CD4-positive, alpha-beta T cell (primary cell): ENCODE measurements at places on chromosomes 5 and 9.

DNA sequence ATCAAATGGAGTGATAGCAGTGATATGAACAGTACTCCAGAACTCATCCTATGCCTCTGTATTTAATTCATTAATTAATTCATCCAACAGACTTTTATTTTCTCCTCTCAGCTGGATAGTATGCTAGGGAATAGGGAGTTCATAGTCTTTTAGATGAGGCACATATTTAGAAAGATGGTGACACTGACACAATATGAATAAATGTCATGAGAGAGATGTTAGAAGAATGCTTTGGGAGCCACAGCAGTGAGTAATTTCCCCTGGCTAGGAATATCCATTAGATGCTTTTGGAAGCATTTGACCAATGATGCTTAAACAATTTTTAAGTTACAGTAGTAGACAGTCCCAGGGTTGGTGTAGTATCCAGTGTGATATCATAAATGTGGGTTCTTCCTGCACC, 428.7 kb upstream of the SGCD start:
- DNase-seq: no peak

DNA sequence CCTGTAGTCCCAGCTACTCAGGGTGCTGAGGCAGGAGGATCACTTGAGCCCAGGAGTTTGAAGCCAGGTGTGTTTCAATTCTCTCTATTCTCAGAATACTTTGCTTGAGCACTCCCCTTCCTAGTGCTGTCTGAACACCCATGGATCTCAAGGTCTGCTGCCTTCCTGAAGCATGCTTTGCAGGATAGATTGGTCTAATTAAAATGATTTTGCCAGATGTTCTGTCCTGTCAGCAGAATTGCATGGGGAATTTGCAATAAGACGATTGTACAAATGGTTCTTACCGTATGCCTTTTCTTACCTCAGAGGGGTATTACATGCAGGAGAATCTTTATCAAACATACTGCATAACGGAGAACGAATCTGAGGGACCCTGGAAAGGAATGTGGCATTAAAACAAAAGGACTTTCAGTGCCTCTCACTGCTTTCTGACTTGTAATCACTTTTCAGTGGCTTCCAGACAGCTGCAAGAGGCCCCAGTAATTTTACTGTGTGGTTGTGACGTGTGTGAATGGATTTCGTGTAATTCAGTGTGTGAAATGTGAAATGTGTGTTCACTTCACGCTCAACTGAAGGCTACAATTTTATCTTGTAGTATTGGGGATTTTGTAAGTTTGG, 587.2 kb upstream of the SEMA6A start:
- no peak for DNase-seq

- no peak for DNase-seq
These were observed 1176.9 kb upstream of the C9orf72 start for GRCh38 chr9:28750136-28750535.

DNA sequence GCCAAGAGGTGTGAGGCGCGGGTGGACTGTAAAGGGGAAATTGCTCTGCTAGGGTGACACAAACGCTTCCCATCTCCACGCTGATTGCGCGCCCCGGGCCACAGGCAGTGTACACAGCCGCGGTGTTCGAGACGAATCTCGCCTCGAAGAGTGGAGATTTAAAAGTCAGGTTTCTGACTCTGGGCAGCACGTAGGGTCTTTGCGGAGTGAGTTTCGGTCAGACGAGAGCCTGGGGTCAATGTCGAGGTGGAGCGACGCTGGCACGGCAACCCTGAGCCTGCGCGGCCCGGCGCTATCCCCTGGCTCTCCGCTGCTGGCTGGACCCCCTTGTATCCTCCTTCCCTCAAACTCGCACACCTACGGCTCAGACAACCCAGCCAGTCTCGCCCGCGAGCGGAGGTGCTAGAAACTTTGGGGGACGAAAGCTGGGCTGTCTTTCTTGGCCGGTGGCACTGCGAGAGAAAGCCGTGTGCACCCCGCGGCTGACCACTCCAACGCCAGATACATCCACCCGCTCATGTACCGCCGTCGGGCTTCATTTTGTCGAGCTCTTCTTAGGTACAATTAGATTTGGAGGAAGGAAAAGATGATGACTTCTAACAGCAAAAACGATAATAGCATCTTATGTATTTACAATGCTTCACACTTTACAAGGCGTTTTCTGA, 5.4 kb upstream of the FOXB2 start:
- DNase-seq: no peak

DNA sequence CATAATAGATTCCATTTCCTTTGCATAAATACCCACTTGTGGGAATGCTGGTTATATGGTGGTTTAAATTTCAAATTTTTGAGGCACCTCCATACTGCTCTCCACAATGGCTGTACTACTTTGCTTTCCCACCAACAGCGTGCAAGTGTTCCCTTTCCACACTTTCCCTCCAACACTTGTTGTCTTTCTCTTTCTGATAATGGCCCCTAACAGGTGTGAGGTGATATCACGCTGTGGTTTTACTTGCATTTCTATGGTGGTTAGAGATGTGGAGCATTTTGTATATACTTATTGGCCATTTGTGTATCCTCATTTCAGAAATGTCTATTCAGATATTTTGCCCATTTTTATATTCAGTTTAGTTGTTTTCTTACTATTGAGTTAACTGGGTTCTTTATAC, 34.6 kb downstream of the CTSL start:
- no peak for DNase-seq

GRCh38 chr9:19441730-19442129, 32.9 kb downstream of the ACER2 start:
- DNase-seq: no peak

DNA sequence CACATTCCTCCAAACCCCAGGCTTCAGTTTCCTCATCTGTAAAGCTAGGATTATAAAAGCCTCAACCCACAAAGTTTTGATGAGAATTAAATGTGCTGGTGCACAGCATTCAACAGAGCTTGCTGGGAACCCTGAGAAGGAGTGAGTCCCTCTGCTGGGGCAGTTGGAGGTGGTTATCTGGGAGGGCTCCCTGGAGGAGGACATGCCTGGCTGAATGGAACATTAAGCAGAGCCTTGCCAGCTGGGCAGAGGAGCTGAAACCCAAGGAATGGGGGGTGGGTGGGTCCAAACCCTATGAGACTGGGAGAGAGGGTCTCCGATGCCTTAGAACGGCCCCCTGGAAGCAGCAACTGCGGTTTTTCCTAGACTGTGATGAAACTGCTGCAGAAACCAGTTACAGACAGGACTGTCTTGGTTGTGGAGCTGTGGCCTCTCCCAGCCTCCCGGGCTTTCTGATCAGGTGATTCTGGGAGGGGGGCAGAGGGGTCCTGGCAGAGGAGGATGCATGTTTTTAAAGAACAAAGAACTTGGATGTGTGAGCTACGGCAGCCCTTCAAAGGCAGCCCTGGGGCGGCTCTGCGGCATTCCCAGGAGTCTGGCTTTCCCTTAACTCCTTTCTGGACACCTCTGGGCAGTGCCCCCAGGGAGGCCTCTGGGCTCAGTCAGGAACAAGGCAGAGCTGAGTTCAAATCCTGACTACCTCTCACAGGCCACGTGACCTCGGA, 20.8 kb downstream of the FIBCD1 start:
- DNase-seq: no peak

DNA sequence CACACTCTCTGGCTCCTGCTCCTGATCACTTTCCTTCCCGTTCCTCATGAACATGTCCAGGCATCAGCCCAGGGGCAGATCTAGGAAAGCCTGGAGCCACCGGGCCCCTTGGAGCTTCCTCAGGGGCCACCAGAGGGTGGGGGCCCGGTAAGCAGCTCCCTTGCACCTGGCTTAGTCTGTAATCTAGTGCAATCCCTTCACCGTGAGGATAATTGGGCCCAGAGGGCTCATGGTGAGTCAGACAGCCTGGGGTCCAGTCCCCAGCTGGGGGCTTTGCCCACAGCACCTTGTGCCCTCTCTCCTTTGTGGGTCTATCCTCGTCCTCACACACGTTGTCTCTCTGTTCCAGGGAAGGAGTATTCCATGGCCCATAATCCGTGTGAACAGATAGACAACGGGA, 10.4 kb upstream of the ALDH1B1 start:
- DNase-seq: no peak

DNA sequence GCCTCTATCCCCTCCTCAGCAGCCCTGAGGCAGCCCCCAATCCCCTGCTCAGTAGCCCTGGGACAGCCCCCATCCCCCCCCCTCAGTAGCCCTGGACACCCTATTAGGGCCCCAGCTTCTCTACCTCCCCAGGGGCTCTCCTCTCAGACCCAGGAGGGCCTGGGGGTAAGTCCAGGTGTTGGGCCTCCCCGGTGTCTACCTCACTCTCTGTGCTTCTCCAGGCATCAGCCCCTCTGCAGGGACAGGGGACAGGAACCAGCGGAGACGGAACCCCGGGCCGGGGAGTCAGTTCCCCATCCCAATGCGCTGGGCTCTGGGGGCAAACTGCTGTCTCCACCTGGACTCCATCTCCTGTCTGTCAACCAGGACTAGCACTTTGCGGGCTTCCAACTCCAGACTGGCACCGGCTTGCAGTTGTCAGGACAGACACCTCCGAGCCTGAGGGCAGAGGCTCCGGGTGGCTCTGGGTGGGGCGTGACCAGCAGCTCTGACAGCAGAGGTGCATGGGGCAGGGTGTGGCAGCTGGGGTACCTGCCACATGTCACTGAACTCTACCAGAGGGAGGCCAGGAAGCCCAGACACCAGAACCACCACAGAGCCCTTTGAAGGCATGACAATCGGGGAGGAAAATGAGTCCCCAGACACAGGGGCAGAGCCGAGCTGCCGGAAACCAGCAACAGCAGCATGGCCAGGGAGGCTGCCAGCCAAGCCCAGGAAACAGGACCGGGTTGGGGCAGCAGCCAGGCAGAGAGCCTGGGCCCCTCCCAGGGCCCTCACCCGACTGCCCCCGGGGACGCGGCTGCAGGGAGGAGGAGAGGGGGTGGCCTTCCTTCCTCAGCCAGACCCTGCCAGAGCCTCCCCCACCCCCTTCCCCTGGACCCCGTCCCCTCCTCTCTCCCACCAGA, 17.7 kb upstream of the UBAC1 start:
- DNase-seq: peak; percentile 62

DNA sequence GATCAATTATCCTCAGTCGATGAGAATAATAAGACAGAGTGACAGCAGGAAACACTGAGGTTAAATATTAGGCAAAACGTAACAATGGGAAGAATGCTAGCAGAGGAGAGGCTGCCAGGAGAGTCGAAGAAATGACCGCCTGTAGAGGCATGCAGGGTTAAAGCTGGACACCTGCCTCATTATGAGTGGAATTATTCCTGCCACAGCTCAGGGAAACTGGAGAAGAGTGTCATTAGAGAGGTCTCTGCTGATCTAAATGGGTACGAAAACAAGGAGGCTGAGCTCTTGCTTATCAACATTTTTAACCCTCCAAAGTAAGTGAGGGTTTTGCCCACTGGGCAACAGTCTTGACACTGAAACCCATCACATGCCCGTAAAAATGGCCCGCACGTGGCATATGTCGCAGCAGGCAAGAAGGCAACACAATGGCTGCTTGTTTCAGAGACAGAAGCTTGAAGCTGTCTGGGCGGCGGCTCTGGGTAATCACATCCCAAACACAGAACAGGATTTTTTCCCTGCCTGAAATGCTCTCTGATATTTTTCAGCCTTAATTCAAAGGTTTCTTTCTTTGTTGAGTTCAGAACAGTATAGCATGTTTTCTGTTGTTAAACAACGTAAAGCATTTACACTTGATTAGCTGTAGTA, 118.7 kb downstream of the MED27 start:
- no peak for DNase-seq

DNA sequence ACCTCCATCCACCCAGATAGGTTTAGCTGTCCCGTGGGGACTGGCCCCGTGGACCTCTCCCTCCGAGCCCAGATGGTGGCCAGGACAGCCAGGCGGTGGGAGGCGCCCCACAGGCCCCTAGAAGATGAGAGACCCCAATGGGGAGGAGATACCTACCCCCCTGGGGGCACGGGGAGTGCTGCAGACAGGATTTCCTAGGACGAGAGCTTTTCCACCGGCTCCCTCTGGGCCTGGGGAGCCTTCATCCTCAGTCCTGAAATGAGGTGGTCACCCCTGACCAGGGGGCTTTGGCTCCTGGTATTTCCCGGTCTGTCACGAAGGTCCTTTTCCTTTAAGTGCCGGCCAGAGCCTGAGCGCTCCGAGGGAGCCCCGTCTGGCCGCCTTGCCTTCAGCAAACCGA, 46.8 kb downstream of the MRPL36 start:
- DNase-seq: no peak

DNA sequence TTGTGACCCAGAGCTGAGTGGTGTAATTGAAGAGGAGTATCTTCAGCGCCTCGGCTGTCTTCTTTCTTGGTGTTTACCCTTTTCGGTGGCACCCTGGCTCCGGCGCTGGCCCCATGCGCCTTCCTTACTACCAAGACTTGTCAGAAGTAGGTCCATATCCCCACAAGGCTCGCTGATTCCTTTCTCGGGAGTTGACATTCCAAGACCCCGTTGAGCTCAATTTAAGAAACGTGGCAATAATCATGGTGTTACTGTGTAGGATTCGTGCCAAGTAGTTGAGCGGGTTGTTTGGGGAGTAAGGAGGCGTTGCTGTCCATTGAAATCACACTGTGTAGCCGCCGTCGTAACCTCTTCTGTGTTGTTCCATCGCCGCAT, 795 bp downstream of the NDUFAF2 start:
- DNase-seq: no peak

DNA sequence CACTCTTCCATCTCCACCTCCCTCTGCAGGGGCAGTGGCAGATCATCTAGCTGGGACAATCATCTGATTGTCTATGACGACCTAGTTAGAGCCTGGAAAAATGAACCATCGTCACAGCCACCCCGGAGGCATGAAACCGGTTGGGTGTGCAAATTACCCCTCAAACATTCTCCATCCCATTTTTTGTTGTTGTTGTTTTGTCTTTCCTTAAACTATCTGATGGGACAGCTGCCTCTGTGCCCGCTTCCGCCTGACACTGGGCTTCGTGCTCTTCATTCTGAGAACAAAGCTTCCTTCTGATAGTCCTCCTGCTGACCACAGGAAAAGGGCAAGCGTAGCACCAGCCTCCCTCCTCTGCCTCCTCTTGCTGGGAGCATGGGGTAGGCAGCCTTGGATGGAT, 7.0 kb upstream of the NDST1 start:
- no peak for DNase-seq

- no peak for DNase-seq
These were observed 177.3 kb upstream of the ADAMTSL1 start for GRCh38 chr9:18296702-18297055.

DNA sequence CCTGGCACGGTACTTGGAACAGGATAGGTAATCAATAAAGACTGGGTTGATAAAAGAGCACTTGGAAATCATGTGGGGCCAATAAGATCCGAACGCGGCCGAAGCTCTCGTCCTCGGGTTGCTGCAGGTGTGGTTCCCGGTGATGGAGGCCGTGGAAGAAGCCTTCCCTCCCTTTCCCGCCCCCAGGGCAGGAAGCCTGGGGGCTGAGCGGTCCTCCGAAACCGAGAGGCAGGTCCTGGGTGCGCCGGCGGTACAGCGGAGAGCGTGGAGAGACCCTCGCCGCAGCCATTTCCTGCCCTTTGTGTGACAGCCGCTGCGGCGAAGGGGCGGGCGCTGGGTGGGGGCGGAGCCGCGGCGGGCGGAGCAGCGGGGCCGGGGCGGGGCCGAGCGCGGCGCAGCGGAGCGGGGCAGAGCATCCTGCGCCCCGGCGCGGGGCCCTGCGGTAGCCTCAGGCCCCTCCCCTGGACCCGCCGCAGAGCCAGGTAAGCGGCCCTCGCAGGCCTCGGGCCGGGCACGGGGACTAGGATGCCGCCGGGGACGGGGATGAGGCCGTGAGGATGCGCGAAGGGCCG, at the start of gene CYFIP2:
CYFIP2 (plus strand) TSS at position 410 of the 572 bp plus-strand sequence. CDS start 19,239 bp downstream, outside the sequence.
- peak; percentile 84 for DNase-seq

GRCh38 chr9:38160613-38161215, 91.7 kb upstream of the SHB start:
- DNase-seq: peak; percentile 62
